ENCODE measurements at places on chromosomes 13 and 19. TPM values are rescaled to one million over a fixed set of nuclear protein-coding genes. Genes with fewer than 3 reads are reported as not detected.

Gene PCDH9
- 58.1 TPM for polyA plus RNA-seq

Gene MYPOP
- polyA plus RNA-seq: 0.30 TPM

Gene RUBCNL
- polyA plus RNA-seq: 144 TPM

Gene ZNF85
- polyA plus RNA-seq: 17.9 TPM

Gene TEKTIP1
- 0.56 TPM for polyA plus RNA-seq

DNA sequence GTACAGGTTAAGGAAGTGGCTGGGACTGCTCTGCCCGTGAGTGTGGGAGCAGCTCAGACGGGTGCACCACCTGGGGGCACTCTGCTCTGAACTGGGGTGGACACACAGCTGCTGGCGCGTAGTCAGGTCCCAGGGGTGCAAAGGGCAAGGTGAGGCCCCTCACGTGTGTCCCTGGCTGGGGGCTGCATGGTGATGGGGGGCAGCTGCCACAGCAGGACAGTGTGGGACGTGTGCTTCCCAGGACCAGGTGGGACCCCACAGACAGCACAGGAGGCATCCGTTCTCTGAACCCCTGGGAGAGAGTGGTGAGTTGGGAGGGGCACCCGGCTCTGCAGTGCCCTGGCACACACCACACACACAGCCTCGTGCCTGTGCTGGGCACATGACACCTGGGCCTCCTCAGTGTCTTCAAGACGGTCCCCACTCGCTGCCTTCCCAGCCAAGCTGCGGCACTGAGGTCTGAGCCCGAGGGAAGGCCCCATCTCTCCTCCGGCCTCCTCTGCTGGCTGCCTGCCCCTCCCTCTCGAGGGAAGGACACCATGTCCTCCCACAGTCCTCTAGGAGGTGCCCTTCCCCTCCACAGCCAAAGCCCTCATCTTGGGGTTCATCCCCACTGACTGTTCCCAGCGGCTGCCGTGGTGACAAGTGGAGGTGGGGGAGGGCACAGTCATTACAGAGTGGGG is 24.7 kb downstream of the CILP2 start:
- DNase-seq: no peak

GRCh38 chr13:94947965-94948371 is 235.6 kb upstream of the SOX21 start:
- DNase-seq: no peak

DNA sequence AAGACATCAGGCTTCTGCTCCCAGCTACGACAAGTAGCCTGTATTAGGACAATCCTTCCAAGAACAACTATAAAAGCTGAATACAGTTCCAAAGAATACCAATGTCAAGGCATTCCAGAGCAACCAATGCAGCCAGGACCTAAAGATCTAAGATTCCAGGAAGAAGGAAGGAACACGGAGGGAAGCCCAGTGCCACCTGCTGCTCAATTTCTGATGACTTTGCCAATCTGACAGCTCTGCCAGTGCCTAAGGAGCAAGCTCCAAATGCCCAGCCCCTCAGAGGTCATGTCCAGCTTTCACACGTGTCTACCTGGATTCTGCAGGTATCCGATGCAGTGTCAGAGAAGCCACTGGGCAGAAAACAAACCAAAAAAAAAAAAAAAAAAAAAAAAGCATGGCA is 164.4 kb downstream of the IRS2 start:
- DNase-seq: no peak

DNA sequence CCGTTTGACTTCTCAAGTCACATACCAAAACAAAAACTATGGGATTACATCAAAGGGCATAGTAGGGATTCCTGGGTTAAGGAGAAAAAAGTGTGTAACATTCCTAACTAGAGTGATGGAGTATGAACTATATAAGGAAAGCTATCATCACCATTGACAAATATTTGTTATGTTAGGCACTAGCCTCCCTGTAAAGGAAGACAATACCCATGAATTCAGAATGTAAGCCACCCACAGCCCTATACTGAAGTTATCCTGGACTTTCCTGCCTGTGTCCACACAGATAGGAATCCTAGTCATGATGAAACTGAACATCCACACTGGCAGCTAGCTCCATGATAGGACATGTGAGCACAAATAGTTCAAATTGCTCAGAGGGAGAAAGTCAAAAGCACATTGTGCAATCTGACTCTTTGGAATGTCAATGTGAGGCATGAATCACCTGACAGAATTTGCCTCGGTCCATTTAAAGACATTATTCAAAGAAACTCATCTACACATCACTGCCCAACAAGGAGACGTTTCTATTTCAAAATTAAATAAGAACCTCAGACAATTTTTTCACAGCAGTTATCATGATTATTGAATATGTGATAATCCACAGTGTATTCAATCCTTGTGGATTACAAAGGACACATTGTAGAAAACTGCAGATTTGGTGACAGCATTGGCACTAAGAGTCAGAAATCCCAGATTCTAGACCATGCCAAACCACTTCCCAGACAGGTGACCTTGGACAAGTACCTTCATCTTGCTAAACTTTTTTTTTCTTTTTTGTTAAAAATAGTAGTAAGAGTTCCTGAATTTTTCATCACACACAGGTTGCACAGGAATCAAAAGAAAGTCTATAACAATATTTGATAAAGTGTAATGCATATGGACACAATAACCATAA is 529.3 kb downstream of the IRS2 start:
- DNase-seq: no peak

DNA sequence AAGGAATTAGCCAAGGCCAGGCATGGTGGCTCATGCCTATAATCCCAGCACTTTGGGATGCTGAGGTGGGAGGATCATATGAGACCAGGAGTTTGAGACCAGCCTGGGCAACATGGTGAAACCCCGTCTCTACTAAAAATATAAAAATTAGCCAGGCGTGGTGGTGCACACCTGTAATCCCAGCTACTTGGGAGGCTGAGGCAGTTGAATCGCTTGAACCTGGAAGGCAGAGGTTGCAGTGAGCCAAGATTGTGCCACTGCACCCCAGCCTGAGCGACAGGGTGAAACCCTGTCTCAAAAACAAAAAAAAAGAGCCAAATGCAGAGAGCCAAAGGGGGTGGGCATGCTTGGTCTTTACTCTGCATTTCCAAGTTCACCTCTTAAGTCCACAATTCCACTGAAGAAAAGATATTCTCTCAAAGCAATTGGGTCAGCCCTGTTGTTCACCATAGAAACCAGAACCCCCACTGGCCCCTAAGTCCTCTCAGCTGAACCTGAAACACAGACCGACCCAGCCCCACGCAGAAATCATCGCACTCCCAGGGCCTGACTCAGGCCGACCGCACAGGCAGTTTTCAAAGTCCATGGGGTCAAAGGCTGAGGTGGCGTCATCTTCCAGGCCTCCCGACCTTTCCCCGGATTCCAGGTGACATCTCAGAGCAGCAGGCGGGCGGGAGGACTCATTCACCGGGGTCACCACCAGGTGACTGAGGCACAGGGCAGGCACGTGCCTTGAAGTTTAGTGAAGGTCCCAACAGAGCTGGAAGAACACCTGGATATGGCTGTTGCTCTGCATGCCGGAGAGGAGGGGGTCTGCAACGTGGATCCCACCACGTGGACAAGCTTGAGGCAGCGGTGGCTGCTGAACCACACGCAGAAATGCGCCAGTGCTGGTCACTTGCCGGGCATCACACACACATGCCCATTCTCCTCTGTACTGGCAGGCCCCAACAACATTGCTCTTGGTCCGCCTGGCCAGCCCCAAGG is 33.1 kb downstream of the SLC25A42 start:
- DNase-seq: no peak

- DNase-seq: no peak
Measured at GRCh38 chr19:48907671-48908070, 7.6 kb downstream of the NUCB1 start.

DNA sequence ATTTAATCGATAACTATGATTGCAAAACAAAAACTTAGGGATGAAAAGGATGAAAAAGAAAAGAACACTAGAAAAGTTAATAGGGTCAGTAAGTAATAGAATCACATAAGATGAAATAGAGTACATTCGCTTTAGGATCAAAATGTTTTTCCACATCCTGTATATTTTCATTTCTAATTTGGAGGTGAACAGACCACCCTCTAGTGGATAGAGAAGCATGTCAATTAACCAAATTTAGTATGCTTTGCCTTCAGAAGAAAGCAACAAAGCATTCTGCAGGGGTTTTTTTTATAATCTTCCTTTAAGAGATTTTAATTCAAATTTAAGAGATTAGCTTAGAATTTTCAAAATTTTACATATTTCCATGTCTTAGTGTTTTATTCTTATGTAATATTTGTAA is 611.0 kb upstream of the SGCG start:
- no peak for DNase-seq

- DNase-seq: no peak
Measured at GRCh38 chr13:74661851-74662250, 527.6 kb upstream of the KLF12 start.

DNA sequence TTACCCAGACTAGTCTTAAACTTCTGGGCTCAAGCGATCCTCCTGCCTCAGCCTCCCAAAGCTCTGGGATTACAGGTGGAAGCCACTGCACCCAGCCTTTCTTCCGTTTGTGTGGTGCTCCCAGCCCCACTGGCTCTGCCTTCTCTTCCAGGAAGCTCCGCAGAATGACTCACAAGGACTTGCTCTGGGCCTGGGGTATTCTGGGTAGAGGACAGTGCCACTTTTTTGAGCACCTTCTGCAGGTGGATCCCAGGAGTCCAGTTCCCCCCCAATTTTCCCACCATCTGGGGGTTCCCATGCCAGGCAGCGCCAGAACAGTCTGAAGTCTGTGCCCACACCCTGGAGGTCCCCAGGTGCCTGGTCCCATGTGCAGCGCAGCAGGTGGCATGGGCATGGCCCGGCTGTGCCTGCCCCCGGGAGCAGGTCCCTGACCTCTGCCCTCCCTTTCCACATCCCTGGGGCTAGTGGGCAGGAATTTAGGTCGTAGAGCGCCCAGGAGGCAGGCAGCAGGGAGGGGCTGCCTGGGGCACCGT is 1.6 kb downstream of the REEP6 start:
- no peak for DNase-seq

- no peak for DNase-seq
Measured at GRCh38 chr13:85896516-85897450, 97.6 kb upstream of the SLITRK6 start.

DNA sequence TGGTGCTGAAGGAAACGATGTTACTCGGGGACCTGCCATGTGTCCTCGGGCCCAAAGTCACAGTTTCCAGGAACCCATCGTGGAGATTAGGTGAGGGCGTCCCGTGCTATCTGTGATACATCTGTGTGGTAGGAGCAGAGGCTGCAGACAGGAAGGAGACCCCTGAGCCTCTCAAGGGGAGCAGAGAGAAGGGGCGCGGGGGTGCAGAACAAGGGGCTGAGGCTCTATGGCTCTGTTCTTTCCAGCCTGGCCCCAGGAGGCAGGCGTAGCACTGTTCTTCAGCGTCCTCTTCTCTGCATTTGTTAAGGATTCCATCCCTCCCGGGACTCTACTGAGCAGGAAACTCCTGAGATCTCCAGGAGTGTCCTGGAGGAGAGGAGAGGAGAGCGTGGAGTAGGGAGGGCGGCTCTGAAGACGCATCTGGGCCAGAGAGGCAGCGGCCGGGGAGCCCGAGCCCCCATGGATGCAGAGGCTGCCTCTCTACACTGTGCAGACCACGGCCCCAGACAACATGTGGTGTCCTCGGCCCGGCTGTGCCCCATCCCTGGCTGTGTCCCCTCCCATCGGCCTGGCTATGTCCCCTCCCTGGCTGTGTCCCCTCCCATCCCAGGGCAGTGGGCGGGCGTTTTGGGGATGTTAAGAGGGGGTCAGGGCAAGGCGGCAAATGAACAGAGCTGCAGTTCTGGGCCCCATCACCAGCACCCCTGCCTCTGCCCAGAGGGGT is 118.0 kb downstream of the ATP11A start:
- no peak for DNase-seq

DNA sequence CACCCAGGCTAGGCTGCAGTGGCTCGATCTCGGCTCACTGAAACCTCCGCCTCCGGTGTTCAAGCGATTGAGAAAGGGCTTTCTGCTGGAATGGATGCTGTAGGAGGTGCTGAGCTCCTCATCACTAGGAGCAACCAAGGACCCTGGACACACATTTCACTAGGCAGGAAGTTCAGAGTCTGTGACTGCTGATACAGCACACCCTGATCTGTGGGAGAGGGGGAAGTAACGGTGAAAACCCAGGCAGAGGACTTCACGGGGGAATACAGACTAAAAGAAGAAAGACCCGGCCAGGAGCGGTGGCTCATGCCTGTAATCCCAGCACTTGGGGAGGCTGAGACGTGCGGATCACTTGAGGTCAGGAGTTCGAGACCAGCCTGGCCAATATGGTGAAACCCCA is 11.9 kb upstream of the NOTCH3 start:
- DNase-seq: no peak

GRCh38 chr13:30038884-30039283 is 188.5 kb upstream of the UBL3 start:
- DNase-seq: no peak

- DNase-seq: no peak
Measured at GRCh38 chr19:31054430-31054829, 294.8 kb downstream of the TSHZ3 start.

DNA sequence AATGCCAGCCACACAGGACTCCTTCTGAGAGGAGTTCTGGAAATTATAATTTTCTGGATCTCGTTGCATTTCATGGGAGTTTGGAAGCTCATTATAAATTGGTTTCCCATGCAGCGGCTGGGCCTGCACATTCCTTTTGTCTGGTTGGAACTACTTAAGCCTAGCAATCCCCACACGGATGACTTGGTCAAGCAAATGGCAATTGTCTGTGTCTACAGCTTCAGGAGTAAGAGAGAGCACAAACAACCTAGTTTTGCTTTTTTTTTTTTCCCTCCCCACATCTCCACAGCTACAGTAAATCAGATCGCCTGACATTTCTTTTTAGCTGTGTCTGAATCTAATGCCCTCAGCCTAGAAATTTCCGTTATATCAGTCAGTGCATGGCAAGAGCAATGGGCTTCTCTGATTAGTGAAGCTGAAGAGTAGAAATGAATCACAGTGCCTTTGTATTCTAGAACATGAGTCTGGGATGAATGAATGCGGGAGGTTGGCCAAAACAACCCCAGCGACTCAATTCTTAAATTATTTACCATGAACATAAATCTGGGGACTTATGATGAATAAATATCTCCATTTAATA is 15.1 kb downstream of the PCDH8 start:
- no peak for DNase-seq
